Sigmoid colon (tissue), 7 donors: ENCODE measurements at places on chromosomes 6 and 20. TPM values are rescaled to one million over a fixed set of nuclear protein-coding genes. Genes with fewer than 3 reads are reported as not detected.

GRCh38 chr6:91926827-91927226, 1340.0 kb upstream of the MAP3K7 start:
- no peak for DNase-seq

SIRPA gene
- polyA plus RNA-seq: 14.3 TPM

PXDC1 gene
- 22.2 TPM for polyA plus RNA-seq

HSPA12B gene
- 2.9 TPM for polyA plus RNA-seq

COL20A1 gene
- not detected for polyA plus RNA-seq
